ENCODE measurements at places on chromosomes 7 and 10. TPM values are rescaled to one million over a fixed set of nuclear protein-coding genes. Genes with fewer than 3 reads are reported as not detected.

The SLC29A3 gene
- 2.0 TPM for total RNA-seq

The RUFY2 gene
- total RNA-seq, result 25.8 TPM

The LRMDA gene
- total RNA-seq, result 26.6 TPM

The TEX36 gene
- not detected for total RNA-seq

The FAM180A gene
- total RNA-seq, result not detected

The NKX2-3 gene
- not detected for total RNA-seq

The ACBD7 gene
- 0.46 TPM for total RNA-seq

The LRGUK gene
- total RNA-seq, result 0.33 TPM

The VWC2 gene
- total RNA-seq, result not detected

The FGFBP3 gene
- total RNA-seq, result 0.34 TPM

The BAMBI gene
- total RNA-seq, result 226 TPM

The COL17A1 gene
- total RNA-seq, result under 0.01 TPM

The ELN gene
- 0.36 TPM for total RNA-seq

The CXCL12 gene
- total RNA-seq, result 6.5 TPM

The LEP gene
- not detected for total RNA-seq

The COL28A1 gene
- not detected for total RNA-seq

The CTAGE8 gene
- 0.33 TPM for total RNA-seq
